ENCODE measurements at places on chromosomes 3 and 15. TPM values are rescaled to one million over a fixed set of nuclear protein-coding genes. Genes with fewer than 3 reads are reported as not detected.

The GHSR gene
- total RNA-seq, result not detected

The WDR82 gene
- total RNA-seq, result 61.0 TPM

The THRB gene
- not detected for total RNA-seq

The RNF7 gene
- total RNA-seq, result 71.4 TPM

DNA sequence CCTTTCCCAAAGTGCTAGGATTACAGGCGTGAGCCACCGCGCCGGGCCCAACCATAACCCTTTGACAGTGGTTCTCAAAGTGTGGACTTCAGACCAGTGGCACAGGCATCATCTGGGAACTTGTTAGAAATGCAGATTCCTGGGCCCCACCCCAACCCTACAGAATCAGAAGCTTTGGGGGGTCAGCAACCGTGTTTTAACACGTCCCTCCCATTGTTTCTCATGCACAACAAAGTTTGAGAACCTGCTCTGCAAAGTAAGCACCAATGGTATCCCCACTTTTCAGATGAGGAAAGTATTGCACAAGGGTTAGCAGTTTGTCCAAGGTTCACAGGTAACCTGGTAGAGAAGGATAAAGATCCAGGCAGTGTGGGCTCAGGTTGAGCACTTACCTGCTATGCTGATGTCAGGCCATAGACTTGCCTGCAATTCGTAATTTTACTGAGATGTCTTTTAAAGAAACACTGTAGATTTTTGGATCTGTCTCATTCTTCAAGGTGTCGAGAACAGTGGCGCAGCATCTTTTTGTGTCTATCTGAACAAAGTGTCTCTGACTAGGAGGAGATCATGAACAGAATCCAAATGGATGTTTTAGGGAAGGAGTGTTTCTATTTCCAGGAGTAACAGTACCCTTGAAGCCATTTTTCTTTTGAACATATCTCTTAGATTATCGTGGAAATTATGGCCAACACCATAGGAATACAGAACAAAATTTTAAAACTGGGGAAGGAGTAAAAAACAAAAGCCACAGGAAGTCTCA lies 2.5 kb downstream of the GXYLT2 start:
- H3K4me3 ChIP-seq, result no peak overlapping the region
- H3K27ac ChIP-seq, result no peak overlapping the region
- H3K4me1 ChIP-seq, result 0 out of 2 replicates have a peak, but pooled peaks cover 5% of the 10 kb centered on the region

- peaks cover 9% of the 10 kb centered on the region for H3K36me3 ChIP-seq
- DNase-seq, result no peak
- no peak overlapping the region for H3K27ac ChIP-seq
- no peaks in the 10 kb centered on the region for H3K27me3 ChIP-seq
These were observed 33.6 kb downstream of the ZDHHC3 start for GRCh38 chr3:44942202-44942921.

- H3K27ac ChIP-seq, result no peak overlapping the region
- no peak for DNase-seq
- no peaks in the 10 kb centered on the region for H3K36me3 ChIP-seq
- no peaks in the 10 kb centered on the region for H3K4me1 ChIP-seq
- no peak overlapping the region for H3K4me3 ChIP-seq
- no peaks in the 10 kb centered on the region for H3K27me3 ChIP-seq
These were observed 109.5 kb downstream of the SYNPR start for GRCh38 chr3:63387568-63387967.

GRCh38 chr3:72818905-72819304 lies 29.3 kb downstream of the SHQ1 start:
- peaks cover 46% of the 10 kb centered on the region for H3K4me1 ChIP-seq
- no peak overlapping the region for H3K4me3 ChIP-seq
- no peak for DNase-seq
- no peaks in the 10 kb centered on the region for H3K27me3 ChIP-seq

All from GM12878 (cell line).